Bronchial epithelial cell (primary cell): ENCODE measurements at places on chromosomes 16 and 17.

- peak; percentile 7 for DNase-seq
Observed at GRCh38 chr17:79082311-79083190, 7.9 kb downstream of the ENGASE start.

DNA sequence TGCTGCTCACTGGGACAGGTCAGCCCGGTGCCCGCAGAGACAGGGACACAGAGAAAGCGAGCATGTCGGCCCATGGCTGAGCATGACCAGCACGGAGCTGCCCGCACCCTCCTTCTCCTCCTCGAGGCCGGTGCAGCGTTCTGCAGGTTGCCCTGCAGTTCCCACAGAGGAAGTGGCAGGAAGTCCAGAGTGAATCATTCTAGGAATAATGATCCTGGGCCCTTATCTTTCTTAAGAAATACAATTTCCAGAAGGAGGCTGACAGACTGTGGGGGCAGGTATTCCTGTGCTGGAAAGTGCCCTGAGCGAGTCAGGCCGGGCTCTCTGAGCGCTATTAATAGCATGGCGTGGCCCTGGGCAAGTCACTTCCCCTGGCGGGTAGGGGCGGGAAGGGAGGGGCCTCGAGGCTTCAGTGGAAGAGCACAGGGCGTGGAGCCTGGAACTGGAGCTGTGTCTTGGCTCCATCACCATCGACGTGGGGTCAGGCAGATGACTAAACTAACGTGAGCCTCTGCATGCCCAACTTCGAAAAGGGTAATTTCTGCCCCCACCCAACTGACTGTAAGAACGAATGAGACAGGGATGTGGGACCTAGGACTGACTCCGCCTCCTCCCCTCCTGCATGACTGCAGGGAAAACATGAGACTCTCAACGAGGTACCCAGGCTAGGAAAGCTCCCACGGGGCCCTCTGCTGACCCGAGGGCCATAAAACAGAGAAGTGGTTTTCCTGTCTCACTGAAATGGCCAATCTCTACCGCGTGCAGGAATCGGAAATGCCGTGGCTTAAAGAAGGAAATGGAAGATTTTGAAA lies 9.8 kb downstream of the TMEM204 start:
- DNase-seq, result peak; percentile 82

DNA sequence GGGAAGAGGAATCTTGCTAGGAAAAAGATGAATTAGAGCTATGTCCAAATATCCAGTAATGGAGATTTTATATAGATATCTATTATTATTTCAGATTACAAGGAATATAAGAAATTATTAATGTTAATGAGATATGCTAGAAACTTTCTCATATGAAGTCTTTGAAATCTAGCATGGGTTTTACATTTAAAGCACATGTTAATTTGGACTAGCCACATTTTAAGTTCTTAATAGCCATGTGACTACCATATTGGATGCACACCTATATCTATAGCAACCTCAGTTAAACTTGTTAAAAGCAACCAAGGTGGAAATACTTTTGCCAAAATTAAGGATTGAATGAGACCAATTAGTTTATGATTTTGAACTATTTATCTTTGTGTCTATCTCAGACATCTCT lies 86.7 kb upstream of the CNTNAP4 start:
- DNase-seq, result no peak

- no peak for DNase-seq
Observed at GRCh38 chr17:4900231-4901107, 1.1 kb downstream of the C17orf107 start.

- no peak for DNase-seq
Observed at GRCh38 chr17:50818261-50818660, 17.1 kb upstream of the WFIKKN2 start.

DNA sequence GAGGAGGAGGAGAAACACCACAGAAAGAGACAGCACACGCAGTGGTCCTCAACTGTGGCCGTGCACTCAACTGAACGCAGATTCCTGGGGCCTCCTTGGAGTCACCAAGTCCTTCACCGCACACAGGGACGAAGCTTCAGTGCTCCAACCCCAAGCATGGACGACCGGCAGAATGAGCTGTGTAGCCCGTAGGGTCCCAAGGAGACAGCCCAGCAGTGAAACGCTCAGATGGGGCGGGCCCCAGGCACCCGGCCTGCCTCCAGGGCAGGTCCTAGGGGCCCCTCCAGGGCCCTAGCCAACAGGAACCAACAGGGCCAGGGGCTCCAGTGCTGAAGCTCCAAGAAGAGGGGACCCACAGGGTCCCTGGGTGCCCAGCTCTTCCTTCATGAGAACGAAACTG lies 13.2 kb downstream of the RAB40B start:
- DNase-seq, result no peak

- no peak for DNase-seq
Observed at GRCh38 chr16:66936462-66936861, 1.1 kb downstream of the CES2 start.

DNA sequence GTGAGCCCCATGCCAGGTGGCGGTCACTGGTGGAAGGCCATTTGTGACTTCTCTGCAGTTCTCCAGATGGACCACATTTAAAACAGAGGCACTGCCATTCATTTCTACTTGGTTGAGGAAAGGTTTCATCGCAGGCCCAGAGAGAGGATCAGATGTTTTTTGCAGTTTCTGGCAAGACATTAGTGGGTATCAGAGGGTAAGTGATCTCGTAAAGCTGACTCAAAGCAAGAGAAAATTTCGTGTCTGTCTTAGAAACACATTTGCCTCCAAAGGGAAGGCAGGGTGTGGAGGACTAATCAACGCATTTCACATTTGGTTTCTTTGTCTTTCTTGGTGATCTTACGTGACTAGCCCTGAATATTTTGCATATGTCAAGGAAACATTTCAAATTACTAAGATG lies 81.8 kb downstream of the PRKCB start:
- DNase-seq, result no peak

- DNase-seq, result no peak
Observed at GRCh38 chr17:80722661-80723060, 178.0 kb downstream of the RPTOR start.

- DNase-seq, result peak; percentile 71
Observed at GRCh38 chr16:31141489-31142108, 6.1 kb upstream of the PRSS8 start.

DNA sequence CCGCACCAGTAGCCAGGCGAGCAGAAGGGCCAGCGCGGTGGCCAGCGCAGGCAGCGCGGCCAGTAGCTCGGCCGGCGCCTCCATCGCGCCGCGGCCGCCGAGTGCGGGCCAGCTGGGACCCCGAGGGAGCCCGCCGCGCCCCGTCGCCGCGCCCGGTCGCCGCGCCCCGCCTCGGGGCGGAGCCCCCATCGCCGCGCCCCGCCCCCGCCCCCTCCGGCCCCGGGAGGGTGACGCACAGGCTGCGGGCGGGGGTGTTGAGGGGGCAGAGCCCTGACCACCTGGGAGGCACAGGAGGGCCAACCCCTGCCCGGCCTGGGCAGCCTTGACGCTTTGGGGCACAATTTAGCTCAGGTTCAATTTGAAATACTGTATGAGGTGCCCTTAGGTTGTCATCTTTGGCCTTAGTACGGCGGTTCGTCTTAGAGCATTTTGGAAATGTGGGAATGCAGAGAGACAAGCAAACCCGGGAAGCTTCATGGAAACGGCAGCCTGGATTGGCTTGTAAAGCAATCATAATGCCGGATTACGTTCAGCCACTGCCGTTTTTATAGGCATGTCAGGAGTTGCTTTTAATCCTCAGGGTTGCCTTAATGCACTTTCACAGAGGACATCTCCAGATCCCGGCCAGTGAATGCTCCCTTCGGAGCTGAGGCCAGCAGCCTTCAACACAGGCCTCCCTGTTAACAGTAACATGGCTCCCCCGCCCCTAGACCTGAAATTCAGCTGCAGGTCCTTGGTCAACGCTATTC lies at the start of gene MXRA7:
Gene MXRA7, minus strand, starts transcription at position 103 of the 749 bp plus-strand sequence. Its CDS starts 19 bp downstream, at position 84.
- peak; percentile 37 for DNase-seq

DNA sequence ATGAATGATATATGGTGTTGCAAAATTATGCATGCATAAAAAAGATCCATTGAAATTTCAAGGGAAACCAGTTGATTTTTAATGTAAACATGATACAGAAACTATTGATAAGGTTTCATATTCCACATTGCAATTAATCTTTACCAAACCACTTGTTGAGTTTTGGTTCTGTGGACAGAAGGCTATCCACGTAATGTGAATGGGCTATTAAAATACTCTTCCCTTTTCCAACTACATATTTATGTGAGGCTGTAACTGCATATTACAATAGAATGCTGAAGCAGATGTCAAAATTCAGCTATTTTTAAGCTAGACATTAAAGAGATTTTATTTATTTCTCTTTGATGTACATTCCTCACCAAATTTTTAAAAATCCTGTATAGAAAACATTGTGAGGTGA lies 33.7 kb upstream of the VPS4A start:
- no peak for DNase-seq

- no peak for DNase-seq
Observed at GRCh38 chr17:80673152-80673920, 128.7 kb downstream of the RPTOR start.

DNA sequence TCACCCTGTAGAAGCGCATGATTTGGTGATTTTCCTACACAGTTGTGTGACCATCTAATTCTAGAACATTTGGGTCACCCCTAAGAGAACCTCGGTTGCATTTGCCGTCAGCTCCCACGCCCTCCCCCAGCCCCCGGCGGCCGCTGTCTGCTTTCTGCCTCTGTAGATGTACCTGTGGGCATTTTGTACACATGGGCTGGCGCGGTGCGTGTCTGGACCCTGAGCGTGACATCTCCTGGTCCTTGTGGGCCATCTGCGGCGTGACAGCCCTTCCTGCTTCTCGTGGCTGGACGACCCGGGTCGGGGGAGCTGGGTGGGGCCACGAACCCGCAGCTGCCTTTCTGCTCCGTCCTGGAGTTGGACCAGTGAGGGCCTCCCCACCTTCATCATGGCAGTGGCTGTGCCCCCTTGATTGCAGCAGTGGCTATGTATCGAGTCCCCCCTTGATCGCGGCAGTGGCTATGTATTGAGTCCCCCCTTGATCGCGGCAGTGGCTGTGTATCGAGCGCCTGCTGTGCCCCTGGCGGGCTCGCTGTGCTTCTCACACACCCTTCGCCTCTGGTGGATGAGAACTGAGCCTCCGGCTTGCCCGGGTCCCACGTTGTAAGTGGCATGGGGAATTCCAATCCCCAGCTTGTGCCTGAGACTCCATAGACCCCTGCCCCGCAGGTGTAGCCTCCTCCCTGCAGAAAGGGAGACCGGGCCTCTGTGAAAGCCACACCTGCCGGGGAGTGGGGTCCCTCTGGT lies 24.1 kb downstream of the GSE1 start:
- no peak for DNase-seq

DNA sequence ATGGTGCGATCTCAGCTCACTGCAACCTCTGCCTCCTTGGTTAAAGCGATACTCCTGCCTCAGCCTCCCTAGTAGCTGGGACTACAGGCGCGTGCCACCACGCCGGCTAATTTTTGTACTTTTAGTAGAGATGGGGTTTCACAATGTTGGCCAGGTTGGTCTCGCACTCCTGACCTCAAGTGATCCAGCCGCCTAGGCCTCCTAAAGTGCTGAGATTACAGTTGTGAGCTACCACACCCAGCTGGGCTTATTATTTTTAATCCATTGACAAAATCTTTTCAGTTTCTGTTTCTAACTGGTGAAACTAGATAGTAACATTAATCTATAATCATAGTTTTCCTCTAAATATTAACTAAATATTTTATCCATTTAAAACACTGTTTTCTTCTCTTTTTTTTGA lies 5.9 kb downstream of the FAM234A start:
- no peak for DNase-seq

- no peak for DNase-seq
Observed at GRCh38 chr16:75616521-75617010, 6.5 kb downstream of the ADAT1 start.

- DNase-seq, result no peak
Observed at GRCh38 chr17:15967706-15968399, 22.9 kb downstream of the ADORA2B start.

DNA sequence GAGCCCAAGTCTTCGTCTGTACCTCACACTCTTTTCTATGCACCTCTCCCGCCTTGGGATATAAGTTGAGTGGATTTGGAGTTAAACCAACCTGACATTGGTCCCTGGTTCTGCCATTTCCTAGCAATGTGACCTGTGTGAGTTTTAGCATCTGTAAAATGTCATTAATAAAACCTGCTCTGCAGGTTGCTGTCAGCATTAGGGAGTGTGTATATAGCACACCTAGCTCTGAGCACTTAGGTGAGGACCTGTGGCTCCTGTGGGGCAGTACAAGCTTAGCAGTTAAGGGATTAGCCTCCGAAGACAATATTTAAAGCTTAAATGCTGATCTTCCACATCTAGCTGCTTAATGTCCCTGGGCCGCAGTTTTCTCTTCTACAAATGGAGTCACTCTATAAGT lies 248.0 kb downstream of the TMEM114 start:
- no peak for DNase-seq

DNA sequence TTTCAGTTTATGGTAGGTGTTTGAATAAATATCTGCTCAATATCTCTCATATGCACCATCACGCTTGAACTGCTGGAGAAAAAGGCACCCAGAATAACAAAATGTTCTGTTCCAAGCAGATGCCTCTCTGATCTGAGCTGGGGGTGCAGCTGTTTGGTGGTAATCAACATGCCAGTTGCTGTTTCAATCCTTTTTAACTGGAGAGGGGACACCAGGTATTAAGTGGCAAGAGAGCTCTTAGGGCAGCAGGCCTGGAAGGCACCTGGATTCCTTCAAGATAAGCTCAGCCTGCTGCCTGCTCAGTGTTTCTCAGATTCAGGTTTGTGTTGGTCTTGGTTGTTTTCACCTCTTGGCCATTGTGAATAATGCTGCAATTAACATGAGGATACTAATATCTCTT lies 27.2 kb upstream of the VAT1L start:
- DNase-seq, result no peak

DNA sequence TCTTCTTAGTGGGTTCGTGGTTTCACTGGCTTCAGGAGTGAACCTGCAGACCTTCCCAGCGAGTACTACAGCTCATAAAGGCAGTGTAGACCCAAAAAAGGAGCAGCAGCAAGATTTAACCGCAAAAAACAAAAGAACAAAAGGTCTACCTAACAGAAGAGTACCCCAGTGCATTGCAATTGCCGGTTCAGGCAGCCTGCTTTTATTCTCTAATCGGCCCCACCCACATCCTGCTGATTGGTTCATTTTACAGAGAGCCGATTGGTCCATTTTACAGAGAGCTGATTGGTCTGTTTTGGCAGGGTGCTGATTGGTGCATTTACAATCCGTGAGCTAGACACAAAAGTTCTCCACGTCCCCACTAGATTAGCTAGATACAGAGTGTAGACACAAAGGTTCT lies 2.0 kb upstream of the ARRB2 start:
- DNase-seq, result no peak

- no peak for DNase-seq
Observed at GRCh38 chr17:28570716-28571360, 486 bp downstream of the PIGS start.

- no peak for DNase-seq
Observed at GRCh38 chr16:81779536-81780320, 637 bp downstream of the PLCG2 start.

- no peak for DNase-seq
Observed at GRCh38 chr16:15450624-15451023, 16.2 kb downstream of the BMERB1 start.

DNA sequence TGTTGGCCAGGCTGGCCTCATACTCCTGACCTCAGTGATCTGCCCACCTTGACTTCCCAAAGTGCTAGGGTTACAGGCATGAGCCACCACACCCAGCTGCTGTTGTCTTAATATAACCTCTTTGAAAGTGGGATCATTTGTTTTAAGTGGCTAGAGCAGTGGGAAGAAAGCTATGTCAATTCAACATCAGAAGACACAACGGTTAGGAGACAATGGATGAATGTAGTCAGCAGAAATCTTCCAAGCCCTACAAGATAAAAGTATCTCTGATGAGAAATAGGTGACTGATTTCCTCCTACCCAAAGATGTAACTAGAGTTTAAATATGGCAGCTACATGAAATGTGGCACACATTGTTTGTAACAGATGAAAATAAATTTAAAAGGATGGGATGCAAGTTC lies 20.0 kb upstream of the TRIM25 start:
- DNase-seq, result no peak

- no peak for DNase-seq
Observed at GRCh38 chr16:55856950-55857349, 18.2 kb downstream of the CES5A start.
